CD4-positive, alpha-beta T cell (primary cell): ENCODE measurements at places on chromosomes 1 and 21.
A peak's percentile ranks its signal among the peaks of the same experiment; 100 is the strongest.

- no peak for DNase-seq
Observed at GRCh38 chr21:35940074-35940927, 120.0 kb downstream of the SETD4 start.

- no peak for DNase-seq
Observed at GRCh38 chr1:20198918-20199317, 12.6 kb upstream of the PLA2G2C start.

GRCh38 chr21:27164208-27165177, 197.6 kb upstream of the ADAMTS5 start:
- no peak for DNase-seq

DNA sequence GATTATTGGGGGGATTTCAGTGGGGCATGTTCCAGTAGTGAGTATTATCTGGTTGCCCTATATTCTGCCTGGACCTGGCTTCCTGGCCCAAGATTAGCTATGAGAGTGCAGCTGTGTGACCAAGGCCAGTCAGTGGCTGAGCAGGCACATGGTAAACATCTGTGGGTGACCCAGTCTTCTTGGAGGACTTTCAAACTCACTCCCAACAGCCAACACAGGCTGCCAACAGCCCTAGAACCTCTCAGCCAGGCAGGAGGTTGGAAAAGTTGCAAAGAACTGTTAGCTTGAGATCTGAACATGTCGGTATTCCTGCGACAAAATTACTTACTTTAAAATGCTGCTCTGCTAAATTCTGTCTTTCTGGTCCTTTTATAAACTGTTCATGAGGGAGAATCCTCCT, 192.4 kb downstream of the TGFBR3 start:
- DNase-seq = no peak

GRCh38 chr1:167517535-167518330, 596 bp downstream of the CD247 start:
- peak; percentile 89 for DNase-seq

DNA sequence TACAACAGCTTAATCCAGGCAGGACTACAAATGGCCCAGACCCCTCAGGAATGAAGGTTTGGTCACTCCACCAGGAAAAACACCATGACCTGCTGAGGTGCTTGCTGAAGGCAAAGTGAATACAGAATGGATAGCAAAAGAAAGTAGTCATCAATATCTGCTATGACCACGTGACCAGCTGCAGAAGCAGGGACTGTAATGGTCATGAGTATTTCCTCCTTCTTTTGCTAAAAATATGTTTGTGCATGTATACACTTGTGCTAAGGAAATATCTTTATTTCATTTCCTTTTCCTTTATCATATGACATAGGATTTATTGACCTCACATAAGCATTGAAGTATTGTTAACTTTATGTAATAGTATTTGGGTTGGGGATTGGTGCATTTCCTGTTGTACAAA, 26.4 kb upstream of the GOLT1A start:
- no peak for DNase-seq

GRCh38 chr1:245067257-245067656, 87.5 kb upstream of the KIF26B start:
- no peak for DNase-seq

DNA sequence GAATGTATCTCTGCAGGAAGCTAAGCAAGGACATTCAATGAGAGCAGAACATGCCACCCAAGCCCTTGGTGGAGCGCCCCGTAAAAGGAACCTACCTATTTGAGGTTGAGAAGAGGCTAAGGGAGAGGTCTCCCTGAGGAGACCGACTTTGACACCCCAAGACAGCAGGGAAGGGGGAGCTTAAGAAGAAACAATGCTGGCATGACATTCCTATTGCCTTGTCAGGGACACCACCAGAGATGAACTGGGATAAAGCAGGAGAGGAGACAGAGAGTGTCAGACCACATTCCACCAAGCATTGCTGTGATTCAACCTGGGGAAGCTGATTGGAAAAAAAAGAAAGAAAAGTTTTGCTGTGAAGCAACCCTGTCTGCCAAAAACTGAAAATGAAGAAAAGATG, 13.3 kb upstream of the S100A2 start:
- no peak for DNase-seq

- DNase-seq = no peak
Observed at GRCh38 chr21:34818662-34819158, 149.9 kb downstream of the CLIC6 start.
